ENCODE measurements at places on chromosomes 16 and 17.

DNA sequence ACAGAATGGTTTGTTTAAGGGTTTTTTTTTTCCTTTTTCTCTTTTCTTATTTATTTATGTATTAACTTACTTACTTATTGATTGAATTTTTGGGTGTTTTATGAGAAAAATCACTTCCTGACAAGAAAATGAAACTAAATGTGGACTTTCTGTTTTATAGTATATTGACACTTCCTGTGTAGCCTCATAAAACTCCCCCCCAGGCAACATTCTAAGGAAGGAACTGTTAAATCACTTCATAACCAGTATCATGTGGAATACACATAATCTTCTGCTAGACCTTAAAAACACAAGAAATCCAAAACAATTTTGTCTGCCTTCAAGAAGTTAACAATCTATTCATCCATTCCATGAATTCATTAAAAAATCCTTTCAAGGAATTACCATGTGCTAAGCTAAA lies 164.1 kb upstream of the TOM1L1 start:
- DNase-seq, result no peak

DNA sequence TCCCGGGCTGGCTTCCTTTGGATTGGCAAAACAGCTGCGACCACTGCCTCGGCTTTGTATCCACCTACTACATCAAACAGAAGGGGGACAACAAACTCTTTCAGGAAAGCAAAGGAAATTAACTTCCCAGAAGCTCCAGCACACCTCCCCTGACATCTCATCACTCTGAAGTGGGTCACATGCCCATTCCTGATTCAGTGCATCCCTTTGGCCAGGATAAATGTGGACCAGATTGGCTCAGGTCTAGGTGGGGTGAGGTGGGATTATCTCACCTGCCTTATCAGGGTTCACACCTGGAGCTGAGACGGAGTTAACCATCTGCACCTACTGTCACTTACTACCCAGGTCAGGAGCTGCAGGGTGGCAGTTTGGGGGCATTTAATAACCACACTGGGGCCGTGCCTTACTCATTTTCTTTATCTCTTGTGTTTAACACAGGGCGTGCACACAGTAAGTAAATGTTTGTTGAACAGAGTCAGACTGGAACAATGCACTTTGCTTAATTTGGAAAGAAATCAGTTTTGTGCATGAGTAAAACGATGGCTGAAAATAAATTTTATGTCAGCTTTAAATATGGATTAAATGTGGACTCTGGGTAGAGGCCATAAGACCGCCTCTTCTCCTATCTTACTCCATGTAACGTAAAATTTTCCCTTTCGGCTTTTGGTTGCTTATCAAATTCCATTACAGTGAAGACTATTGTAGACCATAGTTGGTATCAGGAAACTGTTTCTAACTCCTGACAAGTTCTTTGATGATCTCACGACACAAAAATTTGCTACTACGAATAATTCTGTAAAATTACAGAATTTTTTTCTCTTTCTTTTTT lies 36.0 kb downstream of the IQCK start:
- no peak for DNase-seq

GRCh38 chr17:82096709-82097183 lies 1.3 kb downstream of the FASN start:
- DNase-seq, result no peak

GRCh38 chr17:10265100-10265810 lies 66.8 kb upstream of the GAS7 start:
- no peak for DNase-seq

GRCh38 chr16:14548933-14549788 lies 80.9 kb downstream of the PARN start:
- DNase-seq, result no peak
